ENCODE measurements at places on chromosomes 5 and 9. TPM values are rescaled to one million over a fixed set of nuclear protein-coding genes. Genes with fewer than 3 reads are reported as not detected.

The PDGFRB gene
- 27.9 TPM for total RNA-seq

The CAMK4 gene
- 0.27 TPM for total RNA-seq

The IQGAP2 gene
- 3.1 TPM for total RNA-seq

DNA sequence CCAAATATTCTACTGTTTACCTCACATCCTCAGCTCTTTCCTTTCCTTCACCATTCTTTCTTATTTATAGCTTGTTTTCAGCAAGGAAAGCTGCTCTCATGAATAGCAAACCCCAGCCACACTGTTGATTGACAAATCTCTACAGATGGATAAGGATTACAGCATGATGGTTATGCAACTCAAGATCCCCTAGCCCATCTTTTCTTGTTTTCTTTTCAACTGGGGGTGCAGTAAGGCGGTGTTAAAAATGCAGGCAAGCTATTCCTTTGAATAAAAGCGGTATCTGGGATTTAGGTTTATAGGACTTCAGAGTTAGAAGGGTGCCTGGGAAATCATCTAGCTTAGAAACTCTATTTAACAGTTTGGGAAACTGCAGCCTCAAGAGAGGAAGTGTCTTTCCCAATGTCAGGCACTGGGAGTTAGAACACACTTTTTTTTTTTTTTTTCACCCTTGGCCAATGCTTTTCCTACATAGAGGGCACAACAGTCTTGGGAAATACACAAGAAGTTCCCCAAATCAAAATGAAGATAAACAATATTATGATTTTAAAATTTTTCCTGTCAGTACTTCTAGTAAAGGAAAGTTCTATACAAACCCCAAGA is 2.6 kb downstream of the SPARC start:
- H3K27me3 ChIP-seq: no peaks in the 10 kb centered on the region
- peak overlapping the region; percentile 81 for H3K27ac ChIP-seq
- no peak for DNase-seq
- no peaks in the 10 kb centered on the region for H3K36me3 ChIP-seq

The XPA gene
- total RNA-seq: 5.3 TPM

DNA sequence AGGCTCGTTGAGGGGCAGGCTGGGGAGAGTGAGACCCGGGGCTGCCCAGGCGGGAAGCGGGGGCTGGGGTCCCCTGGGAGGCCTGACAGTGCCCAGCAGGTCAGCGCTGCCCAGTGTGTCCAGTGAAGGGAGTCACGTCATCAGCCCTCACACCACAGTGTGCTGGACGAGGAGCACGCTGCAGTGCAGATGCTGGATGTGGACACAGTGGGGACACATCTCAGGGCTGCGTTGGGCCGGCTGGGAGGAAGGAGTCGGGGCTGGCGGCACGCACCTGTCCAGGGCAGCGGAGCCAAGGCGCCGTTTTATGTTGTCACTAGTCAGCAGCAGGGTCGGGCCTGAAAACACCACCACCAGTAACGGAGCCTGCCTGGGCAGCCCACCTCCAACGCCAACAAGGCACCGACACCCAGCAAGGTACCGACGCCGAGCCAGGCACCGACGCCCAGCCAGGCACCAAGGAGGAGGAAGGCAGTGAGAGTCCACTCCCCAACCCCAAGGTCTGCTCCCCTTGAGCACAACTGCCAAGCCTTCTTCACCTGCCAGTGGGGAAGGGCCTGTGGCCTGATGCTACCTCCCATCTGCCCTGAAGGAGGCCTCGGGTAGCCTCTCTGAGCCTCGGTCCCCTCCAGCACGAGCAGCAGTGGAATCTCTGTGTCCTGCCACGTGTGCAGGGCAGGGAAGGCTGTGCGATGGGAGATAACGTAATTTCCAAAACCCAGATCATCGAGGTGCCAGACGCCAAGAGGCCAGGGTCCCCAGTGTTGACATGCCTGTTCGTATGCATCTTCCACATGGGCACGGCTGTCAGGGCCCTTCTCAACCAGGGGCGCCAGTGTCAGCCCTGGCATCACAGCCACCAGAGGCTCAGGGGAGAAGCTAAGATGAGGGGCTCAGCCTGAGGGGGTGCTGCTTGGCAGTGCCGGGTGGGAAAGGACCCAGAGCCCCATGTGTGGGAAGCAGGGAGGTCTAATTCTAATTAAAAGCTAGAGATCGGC is 21.9 kb upstream of the NSMF start:
- peaks cover 24% of the 10 kb centered on the region for H3K36me3 ChIP-seq
- no peak overlapping the region for H3K4me3 ChIP-seq
- peaks cover 3% of the 10 kb centered on the region for H3K4me1 ChIP-seq
- H3K27ac ChIP-seq: no peak overlapping the region
- DNase-seq: no peak

DNA sequence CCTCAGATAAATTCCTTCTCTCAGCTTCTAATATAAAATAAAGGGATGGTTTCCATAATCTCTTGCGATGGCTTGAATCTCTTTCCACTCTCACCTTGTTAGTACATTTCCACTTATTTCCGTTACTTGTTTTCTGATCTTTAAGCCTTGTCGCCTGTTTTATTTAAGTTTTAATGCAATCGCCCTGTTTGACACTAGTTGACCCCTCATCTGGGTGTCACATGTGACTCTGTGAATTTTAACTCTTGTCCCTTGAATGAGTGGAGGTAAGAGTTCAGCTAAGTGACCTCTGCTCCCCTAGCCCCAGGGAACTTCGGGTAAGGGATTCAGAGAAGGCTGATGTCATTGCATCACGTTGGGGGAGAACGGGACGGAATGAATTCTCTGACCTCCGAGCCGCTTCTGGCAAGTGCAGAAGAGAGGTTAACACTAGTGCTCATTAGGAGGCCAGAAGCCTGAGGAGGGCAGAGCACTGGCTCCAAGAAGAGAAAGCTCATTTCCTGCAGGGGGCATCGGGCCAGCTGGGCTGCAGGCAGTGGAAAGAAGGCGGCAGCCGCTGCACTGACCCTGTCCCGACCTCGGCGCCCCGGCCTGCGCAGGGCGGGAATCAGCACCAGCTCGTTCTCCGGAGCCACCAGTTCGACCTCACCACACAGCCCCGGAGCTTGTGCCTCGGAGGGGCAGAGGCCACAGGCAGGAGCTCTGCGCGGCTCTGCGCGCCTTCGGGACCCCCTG is 569 bp downstream of the HINT2 start:
- peaks cover 34% of the 10 kb centered on the region for H3K4me1 ChIP-seq
- H3K27ac ChIP-seq: peak overlapping the region; percentile 95

DNA sequence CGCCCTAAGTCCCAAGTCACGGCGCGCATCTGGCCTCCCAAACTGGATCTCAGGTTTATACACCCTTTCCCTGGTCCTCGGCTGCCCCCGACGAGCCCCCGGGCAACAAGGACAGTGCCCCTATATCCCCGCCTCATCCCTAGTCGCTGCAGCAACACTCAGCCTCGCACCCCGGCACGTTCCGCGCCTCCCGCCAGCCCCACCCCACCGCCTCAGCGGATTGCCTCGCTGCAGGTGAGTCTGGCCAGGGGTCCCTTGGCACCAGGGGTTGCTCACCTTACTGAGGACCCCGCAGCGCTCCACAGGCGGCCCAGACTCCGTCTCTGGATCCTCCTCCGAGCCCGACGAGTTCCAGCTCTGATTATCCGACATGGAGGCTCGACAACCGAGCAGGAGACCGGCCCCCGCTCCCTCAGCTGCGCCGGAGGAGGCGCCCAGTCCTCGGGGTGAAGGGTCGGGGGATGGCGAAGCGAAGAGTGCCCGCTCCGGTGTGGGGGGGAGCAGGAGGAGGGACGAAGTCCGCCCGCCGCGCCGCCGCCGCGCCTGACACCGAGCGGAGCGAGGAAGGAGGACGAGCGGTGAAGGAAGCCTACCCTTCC is 494 bp downstream of the CERT1 start:
- H3K36me3 ChIP-seq: no peaks in the 10 kb centered on the region
- no peak for DNase-seq
- H3K4me3 ChIP-seq: peak overlapping the region; percentile 97
- peak overlapping the region; percentile 92 for H3K27ac ChIP-seq
- H3K27me3 ChIP-seq: no peaks in the 10 kb centered on the region

The SLC6A3 gene
- total RNA-seq: not detected

The RNF130 gene
- 49.2 TPM for total RNA-seq

The EGR1 gene
- 9.8 TPM for total RNA-seq

The TMEM174 gene
- not detected for total RNA-seq

DNA sequence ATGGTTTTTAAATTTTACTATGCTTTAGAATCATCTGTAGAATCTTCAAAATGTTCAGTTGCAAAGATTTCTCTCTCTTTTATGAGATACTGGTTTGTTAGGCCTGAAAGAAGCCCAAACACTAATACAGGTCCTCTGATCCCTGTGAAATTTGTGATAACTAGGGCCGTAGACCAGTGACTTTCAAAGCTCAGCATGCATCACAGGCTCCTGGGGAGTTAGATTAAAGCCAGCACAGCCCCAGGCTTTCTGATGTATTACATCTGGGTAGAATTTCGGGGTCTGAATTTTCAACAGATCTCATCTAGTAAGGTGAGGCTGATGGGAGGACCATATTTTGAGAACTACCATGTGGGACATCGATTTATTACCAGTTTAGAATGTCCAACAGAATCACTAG is 194.1 kb upstream of the PTPRD start:
- DNase-seq: no peak
- H3K4me3 ChIP-seq: no peak overlapping the region
- no peaks in the 10 kb centered on the region for H3K27me3 ChIP-seq
- no peak overlapping the region for H3K27ac ChIP-seq

DNA sequence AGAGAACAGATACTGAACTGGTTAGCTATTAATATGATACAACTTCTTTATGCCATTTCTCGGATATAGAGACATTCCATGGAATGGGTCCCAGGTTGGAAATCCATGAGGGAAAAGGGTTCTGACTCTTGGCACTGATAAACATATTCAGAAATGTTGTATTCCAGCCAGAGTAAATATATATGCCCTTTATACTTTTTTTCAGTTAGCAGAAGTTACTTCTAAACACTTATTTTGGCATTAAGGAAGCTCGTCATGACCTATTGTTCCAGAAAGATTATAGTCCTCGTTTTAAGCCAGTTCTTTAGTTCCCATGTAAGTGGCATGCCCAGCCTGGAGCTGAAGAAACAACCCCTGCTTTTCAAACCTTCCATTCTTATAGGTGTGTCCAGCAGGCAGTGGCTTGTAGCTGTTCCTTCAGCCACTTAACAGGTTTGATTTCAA is 181.6 kb downstream of the CD180 start:
- DNase-seq: no peak
- H3K4me3 ChIP-seq: peak overlapping the region; percentile 52
- no peaks in the 10 kb centered on the region for H3K27me3 ChIP-seq
- H3K36me3 ChIP-seq: no peaks in the 10 kb centered on the region
